ENCODE measurements at places on chromosomes 1 and 21.
A peak's percentile ranks its signal among the peaks of the same experiment; 100 is the strongest.

DNA sequence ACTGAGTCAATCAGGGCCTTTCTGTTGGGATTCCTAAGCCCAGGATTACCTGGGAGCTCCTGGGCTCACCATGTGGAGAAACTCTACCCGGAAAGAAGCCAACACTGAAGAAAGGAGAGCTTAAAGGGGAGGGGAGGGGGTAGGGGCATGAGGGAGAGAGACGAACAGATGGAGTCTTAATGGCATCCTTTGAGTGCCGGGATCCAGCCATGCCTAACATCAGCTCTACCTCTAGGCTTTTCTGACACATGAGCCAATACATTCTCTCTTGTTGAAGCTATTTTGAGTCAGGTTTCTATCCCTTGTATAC lies 75.0 kb downstream of the NPHP4 start:
- DNase-seq, result no peak

GRCh38 chr1:181133441-181133951 lies 45.0 kb downstream of the IER5 start:
- no peak for DNase-seq

DNA sequence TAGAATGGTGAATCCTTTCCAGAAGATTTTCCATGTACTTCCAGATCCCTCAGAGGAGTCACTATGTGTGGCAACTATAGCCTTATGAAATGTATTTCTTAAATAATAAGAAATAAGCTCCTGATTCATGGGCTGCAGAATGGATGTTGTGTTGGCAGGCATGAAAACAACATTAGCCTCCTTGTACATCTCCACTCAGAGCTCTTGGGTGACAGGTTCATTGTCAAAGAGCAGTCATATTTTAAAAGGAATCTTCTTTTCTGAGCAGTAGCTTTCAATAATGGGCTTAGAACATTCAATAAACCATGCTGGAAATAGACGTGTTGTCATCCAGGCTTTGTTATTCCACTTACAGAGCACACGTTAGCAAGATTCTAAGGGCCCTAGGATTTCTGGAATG lies 96.6 kb downstream of the CDC7 start:
- no peak for DNase-seq

GRCh38 chr1:168582688-168583336 lies 6.4 kb downstream of the XCL1 start:
- DNase-seq, result peak; percentile 4

DNA sequence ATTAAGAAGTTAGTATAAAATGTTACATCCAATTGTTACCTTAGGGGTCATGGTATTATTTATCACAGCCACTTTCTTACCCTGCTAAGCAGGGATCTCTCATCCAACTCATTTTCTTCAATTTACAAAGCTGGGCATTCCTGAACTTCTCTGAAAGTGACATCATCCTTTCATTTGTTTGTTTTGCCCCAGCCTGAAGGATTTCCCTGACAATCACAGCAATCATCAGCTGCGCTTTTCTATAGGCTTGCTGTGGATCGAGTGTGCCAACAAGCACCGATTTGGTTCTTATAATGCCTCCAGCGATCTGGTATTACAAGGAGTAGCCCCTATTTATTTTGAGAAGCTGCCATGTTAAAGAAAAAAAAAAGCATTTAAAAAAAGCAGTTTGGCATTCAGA lies 240.2 kb downstream of the USH2A start:
- DNase-seq, result peak; percentile 23

GRCh38 chr1:54327386-54328065 lies 78.7 kb downstream of the SSBP3 start:
- DNase-seq, result no peak

DNA sequence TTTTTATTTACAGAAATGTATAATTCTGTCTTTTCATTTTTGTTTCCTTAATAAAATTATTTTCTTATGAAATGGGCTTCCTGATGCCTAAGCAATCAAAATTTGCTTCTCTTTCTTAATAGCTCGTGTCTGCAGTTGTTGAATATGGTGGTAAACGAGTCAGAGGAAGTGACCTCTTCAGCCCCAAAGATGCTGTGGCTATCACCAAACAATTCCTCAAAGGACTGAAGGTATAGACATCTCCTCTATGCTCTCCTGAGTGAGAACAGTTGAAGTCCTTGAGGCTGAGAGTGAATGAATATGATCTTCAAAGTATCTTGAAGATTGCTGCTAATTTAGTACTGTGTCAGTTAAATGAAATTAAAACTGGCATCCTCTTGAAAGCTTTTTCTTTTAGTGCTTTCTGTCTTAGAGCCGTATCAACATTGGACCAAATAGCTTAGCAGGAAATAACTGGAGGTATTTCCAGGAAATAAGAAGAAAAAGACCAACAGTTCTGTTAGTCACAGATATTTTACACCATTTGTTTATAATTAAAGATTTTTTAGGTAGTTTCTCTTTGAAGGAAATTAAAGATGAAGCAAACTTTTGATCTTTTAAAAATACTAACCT lies 24.7 kb downstream of the VPS45 start:
- no peak for DNase-seq

DNA sequence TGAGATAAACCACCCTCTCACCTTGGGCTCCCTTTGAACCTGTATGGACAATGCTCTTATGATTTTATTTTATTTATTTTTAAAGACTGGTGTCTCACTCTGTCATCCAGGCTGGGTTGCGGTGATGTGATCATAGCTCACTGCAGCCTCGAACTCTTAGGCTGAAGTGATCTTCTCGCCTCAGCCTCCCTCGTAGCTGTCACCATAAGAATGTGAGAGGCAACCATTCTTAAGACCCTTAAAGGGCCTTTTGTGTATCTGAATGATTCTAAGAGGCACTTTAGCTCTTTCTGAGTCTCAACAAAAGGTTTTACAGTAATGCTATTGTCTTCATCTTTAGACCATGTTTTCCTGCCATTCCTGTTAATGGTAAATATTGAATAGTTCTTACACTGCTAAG lies 67.0 kb downstream of the IVNS1ABP start:
- DNase-seq, result no peak

- no peak for DNase-seq
Measured at GRCh38 chr1:201842472-201843027, 13.6 kb downstream of the IPO9 start.

GRCh38 chr1:208053661-208054060 lies 142.7 kb upstream of the CD34 start:
- DNase-seq, result no peak

- peak; percentile 39 for DNase-seq
Measured at GRCh38 chr1:70504821-70505193, 93.7 kb downstream of the CTH start.

- no peak for DNase-seq
Measured at GRCh38 chr1:109630081-109630897, 10.7 kb downstream of the AMPD2 start.

DNA sequence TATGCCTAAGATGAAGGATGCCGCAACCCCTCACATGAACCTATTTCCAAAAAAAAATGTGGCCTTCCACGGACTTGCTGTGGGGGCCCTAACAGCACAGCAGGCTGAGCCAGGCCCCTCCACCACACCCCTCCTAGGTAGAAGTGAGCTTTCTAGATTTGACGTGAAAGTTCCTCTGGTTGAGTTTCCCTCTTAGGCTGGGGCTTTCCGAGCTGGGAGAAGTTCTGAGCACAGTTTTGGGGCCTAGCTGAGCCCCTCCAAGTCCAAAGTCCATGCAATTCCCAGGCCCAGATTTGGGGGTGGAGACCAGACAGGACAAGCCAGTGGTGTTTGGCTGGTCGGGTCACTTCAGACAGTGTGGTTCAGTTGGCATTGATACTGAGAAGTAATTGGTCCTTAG lies 13.8 kb upstream of the PHLDA3 start:
- DNase-seq, result no peak

DNA sequence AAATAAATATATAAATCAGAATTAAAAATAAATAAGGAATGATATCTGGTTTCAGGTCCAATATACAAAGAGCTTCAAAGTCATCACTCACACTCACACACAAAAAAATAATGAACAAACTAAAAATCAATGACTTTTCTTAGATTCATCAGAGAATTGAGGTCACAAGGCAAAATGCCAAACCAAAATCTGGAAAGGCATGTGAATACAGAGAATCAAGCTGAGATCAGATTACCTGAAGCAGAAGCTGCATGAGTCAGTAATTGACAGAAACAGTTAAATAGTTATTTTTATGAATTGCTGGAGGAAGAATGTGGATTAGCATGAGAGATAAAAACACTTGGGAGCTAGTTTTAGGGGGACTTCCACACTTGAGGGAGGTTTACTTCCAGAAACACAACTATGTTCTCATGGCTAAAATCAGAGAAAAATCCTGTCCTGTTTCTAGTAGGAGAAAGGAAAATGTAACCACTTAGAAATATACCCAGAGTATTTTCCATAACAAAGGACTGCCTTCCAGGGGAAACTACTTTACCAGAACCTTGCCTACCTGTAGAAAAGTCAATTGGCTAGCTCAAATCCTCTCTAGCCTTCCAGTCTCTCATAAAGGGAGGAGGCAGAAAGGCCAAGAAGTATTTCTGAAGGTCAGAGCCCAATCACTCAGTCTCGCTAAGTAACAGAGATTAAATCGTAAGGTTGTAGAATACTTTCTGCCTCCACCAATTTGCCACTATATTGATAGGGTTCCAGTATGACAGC lies 536.6 kb upstream of the NR5A2 start:
- DNase-seq, result peak; percentile 23

- no peak for DNase-seq
Measured at GRCh38 chr1:197843401-197843800, 59.0 kb upstream of the C1orf53 start.

GRCh38 chr1:92934395-92935378 lies 26.6 kb downstream of the DIPK1A start:
- peak; percentile 97 for DNase-seq

- DNase-seq, result no peak
Measured at GRCh38 chr1:162384116-162384515, 2.6 kb downstream of the C1orf226 start.

Data from fibroblast of pulmonary artery (primary cell).